Activated T-helper 1 cell treated with anti-CD3 and anti-CD28 coated beads, Interleukin-2, amount 50 U/mL, for 16 hours (primary cell): ENCODE measurements at places on chromosomes 6 and 20.

DNA sequence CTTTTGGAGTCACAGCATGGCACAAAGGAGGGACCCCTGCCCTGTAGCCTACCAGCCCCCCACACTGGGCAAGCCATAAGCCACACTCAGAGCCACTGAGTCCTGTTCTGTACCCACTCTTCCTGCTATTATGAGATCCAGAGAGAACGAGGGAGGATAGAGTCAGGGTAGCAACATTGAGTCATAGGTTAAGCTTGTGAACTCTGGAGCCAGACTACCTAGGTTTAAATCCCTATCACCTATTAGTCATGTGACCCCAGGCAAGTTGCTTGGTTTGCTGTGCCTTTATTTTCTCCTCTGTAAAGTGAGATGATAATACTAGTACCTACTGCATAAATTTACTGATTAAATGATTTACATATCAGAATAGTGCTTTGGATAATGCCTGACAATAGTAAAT lies 540 bp downstream of the CNBD2 start:
- DNase-seq, result no peak

DNA sequence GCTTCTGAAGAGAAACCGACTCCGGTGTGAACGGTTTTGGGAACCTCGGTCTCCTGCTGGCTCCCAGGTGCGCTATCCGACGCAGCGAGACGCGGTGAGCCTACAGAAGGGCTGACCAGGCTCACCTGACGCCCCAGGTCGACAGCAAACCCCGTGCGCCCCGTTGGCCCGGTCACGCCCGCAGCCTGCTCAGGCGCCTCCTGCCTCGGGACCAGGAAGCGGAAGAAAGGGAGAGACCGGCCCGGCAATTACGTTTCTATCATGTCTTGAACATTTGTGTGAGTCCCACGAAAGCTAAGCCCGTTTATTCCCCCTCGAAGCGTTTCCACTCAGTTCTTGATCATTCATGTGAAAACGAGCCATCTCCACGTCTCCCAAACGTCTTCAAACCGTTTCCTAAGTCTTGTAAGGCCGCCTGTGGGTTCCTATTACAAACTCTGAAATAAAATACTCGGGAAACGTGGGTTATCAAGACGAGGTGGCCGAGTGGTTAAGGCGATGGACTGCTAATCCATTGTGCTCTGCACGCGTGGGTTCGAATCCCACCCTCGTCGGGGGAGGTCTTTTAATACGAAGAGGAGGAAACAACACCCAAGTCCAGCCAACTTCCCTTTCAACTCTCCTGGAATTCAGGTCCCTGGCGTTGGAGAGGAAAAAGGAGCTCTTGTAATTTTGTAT lies 150.5 kb upstream of the PRSS16 start:
- no peak for DNase-seq

DNA sequence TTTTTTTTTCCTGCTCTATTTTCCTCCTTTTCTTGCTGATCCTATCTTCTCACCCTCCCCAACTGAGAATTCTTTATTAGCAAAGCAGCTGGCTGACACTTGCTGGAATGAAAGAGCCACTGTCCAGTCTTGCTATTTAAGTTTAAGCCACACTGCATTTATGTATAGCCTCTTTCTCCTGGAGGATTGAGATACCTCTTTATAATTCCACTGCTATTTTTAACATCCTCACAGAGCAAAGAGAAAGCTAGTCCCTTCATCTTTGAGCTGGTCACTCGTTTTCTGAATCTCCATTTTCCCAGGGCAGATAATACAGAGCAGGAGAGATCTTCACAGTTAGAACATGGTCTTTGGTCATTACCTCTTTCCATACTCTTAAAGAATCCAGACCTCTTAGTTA lies 36.0 kb upstream of the EEF1A1 start:
- DNase-seq, result no peak

DNA sequence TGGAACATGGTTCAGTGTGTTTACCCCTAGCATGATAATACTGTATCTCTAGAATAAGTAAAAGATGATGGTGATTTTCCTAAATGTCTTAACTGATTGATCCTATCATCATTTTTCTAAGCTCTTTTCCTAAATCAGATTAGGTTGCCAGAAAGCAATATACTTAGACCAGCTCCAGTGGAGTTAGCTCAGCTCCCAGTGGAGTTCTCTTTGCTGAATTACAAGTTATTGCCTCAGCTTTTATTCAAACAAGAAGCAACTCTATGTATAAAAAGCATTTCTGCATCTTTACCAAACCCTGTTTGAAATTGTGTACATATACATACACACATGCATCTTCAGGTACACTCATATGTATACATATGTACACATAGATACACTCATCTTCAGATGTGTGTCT lies 44.9 kb downstream of the SNX9 start:
- no peak for DNase-seq

DNA sequence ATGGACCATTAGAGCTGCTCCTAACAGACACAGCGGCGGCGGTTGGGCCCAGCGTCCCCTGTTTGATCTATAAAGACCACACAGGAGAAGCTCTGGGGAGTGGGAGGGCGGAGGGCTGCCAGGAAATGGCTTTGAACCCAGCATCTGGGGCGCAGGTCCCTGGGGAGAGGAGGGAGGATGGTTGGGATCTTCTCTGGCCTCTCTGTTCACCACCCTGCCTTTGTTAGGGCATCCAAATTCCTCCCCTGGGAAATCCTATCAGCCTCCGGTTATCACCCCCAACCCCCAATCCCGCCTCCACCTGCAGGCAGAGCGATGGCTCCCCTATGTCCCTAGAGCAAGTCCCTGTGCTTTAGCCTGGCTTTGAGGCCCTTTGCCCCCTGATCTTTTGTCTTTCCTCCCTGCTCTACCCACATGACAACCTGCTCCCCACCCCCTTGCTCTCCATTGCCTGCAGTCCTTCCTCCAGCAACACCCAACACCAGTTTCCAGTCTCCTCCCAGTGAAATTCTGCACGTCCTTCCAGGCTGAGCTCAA lies 7.1 kb downstream of the XKR7 start:
- DNase-seq, result no peak

DNA sequence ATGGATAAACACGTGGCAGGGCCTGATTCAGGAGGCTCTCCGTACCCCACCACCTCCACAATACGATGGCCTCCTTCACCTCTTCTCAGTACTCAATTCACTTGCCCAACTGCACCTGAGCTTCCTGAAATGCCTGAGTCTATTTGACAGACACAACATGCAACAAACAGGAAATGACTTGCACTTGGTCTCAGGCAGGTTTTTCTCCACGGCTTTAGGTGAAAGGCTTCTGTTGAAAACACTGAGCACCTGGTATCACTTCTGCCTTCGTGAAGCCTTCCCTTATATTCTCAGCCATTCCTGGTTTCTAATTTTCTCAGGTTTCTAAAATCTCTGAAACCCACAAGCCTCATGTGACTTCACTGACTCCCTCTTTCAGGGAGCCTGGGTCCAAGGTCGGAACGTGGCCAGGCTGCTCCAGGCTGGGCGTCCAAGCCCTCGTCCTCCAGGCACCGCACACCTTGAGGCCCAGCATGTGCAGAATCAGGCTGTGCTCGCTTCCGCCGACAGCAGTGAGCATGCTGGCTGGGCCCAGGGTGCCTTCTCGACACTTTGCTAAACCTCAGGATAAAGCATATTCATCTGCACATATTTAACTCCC lies 34.7 kb downstream of the TAF4 start:
- no peak for DNase-seq

- DNase-seq, result no peak
Measured at GRCh38 chr6:84350397-84350796, 123.0 kb upstream of the CEP162 start.

DNA sequence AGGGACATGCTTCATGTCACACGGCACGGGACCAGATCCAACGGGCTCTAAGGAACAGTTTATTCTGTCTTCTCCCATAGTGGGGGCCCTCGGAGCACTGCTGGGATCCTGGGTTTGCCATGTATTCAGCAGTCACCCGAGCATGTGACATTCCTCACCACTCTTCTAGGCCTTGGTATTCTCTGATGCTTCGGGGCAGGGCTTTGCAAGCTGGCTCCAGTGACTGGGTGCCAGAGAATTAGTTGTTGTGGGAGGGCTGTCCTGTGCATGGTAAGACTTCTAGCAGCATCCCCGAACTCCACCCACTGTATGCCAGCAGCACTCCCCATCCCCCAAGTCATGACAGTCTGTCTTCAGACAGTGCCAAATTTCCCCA lies 5.4 kb downstream of the CCN5 start:
- DNase-seq, result no peak

DNA sequence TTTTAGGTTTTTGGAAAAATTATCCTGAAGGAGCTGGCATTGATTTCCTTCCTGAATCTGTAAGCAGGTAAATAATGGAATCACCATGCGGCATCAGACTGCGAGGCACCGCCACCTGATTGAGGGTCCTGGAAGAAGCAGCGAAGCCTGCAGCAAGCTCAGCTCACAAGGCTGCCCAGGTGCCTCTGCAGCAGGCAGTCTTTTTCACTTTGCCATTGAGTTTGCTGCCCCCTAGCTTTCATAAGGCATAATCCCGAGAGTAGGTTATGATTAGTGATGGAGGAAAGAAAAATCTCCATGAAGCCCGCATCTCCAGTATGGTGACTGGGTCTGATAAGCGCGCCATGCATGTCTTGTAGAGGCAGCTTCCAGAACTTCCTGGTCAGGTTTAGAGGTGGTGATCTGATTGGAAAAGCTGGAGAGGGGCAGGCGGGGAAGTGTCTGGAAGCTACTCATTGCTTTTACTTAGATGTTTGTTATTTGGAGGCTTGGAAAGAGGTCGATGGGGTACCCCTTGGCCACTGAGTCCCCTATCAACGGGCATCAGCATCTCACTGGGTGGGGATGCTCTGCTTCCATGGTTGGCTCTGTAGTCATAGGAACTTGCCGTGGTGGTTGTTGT lies 26.7 kb downstream of the IYD start:
- DNase-seq, result no peak
